A172 (cell line): ENCODE measurements at places on chromosomes 6 and 20.

DNA sequence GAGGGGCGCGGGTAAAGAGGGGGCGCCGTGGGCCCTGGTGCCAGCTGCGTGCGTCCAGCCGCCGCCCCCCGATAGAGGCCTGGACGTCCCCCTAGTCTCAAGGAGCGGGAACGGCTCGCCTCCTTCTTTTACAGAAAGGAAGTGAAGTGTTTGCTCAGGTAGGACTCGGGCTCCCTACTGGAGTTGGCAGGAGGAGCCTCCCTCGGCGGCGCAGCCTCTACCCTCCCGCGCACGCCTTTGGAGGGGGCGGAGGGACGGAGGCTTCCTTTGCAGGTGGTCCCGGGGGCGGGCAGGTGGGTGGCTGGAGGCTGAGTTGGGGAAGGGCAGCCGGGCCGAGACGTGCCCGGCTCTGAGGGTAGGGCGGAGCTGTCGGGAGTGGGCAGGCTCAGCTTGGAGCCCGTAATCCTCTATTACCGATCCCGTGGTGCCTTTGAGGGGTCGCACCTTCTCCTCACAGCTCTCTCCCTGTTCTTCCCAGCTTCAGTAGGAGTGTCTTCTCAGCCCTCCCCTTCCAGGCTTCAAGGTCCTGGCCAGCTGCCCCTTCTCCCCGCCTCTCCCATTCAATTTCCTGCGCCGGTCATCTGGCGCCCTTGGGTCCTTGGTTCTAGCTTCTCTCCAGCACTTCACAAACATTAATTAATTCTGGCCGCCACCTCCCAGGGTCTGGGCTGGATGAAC lies 728 bp downstream of the ITPR3 start:
- DNase-seq: peak; percentile 66

DNA sequence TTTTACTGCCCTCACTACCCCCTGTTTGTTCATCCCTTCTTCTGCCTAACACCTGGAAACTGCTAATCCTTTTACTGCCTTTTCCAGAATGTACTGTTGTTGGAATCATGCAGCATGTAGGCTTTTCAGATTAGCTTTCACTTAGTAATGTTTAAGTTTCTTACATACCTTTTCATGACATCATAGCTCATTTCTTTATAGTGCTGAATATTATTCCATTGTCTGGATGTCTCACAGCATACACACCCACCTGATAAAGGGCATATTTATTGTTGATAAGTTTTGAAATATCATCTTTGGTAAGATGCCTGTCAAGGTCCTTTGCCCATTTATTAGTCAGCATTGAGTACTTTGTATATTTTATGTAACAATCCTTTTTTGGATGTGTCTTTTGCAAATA lies 588.2 kb upstream of the NRSN1 start:
- no peak for DNase-seq

GRCh38 chr6:159979136-159979874 lies 10.4 kb downstream of the IGF2R start:
- peak; percentile 91 for DNase-seq

DNA sequence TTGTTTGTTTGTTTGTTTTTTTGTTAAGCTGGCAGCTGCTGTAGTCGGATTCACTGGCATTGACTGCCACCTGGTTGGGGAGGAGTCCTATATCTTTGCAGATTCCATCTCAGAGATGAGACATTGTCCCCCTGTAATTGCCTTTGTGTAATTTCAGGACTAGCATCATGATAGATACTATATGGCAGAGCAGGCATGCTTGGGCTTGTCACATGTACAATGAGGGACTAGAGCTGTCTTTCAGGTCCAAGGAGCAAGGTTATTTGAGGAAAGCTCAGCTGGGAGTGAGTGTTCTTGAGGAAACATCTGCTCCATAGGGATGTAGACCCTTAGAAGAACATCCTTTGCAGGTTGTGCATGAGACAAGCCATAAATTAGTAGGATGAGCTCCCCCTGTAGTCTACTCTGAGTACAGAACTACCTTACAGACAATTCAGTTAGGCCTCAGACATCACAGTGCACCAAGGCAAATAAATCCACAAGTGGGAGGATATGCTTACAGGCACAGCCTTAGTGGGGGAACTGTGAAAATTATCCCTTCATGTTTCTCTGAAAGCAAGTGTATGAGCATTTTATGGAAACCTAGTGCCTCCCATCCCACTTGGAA lies 62.1 kb downstream of the BMP2 start:
- no peak for DNase-seq

GRCh38 chr6:99838607-99839006 lies 155.4 kb downstream of the MCHR2 start:
- DNase-seq: no peak

GRCh38 chr6:26554697-26555504 lies 16.7 kb downstream of the HMGN4 start:
- peak; percentile 72 for DNase-seq

DNA sequence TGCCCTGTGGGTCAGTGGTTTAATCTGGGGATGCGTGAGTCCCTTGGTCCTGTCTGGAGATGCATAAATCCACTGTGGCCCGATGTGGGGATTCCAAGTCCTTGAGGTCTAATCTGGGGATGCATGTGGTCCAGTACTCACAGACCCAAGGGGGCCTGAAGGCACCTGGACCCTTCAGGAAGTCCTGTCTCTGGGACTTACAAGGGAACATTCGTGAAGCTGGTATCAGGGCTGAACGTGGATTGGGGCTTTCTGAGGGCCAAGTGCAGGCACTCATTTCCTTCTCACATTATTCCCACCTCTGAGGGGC lies 25.2 kb upstream of the GTSF1L start:
- DNase-seq: no peak

DNA sequence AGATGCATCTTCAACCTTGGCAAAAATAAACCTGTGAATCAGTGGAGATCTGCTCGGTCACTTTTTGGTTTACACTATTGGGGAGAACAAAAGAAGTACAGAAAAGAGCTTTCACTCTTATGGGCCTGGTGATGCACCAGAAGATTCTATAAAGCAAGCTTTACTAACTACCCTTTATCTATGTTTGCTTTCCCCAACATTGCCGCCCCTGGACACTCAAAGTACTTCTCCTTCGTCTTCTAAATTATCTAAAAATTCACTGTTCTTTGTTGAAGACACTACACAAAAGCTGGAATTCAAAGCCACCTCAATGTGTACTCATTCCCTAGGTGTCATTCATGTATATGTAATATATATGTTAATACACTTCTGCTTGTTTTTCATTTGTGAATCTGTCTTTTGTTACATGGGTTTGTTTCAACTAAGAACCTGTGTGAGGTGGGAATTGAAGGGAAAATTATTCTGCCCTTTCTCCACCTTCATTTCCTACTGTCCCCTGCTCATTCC lies 97.9 kb upstream of the BTN3A2 start:
- no peak for DNase-seq

DNA sequence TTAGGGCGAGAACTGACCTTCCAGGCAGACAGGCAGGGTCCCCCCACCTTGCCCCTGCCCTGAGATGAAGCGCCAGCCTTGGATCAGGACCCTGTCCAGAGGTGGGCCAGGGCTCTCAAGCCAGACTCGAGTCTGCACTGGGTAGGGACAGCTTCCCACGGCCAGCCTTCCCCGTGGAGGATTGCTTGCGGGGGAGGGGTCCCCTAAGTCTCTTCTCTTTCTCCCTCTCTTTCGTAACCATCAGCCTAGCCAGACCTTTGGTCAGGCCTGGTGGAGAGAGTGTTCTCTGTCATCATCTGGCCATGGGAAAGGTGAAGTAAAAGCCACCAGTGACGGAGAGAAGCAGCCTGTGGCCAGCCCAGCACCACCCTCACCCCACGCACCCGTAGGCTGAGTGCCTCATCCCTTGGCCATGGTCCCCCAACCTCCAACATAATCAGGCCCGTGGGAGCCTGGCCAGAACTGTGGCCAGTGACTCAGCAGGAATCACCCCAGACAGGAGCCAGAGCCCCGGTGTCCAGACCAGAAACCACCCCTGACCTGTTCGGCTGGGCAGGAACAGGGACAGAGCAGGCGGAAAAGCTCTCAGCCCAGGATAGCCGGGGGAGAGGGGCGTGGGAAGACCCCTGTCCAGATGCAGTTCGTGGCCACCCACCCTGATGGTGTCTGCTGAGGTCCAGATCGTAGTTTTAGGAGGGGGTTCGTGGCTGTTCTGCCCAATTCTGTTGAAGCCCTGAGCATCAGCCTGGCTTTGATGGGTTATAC lies 47.1 kb downstream of the SNAI1 start:
- peak; percentile 95 for DNase-seq

GRCh38 chr6:41726876-41727275 lies 8.5 kb downstream of the TFEB start:
- DNase-seq: no peak

DNA sequence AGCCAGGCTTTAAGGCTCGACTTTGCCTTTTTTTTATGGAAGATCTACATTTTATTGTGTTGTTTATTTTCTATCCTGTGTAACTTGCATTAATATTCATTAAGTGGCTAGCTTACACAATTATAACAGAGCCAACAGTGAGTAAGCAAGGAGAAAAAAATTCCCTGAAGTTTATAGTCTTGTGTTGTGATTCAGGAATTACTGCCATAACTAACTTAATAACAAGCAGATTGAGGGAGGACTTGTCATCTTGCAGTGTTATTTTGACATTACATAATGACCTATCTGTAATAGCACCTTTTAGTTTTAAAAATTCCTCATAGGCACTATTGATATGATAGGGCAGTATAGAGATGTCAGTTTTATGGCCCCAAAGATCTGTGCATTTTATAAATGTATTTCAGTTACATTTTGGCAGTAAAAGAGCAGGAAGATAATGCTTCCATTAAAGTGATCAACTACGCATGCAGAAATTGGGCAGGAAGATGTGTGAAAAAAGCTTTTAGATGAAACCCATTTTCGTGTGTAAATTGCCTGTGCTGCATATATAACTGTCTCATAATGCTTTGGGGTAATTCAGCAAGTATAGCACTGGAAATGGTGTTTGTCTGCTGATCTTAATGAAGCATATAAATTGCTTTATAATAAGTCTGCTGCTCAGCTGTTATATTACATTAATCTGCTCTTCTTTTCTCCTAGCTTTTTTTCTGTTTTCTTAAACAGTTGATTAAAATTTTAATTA lies 123.0 kb downstream of the SMAP1 start:
- no peak for DNase-seq

GRCh38 chr6:79646006-79646405 lies 14.9 kb downstream of the SH3BGRL2 start:
- no peak for DNase-seq

GRCh38 chr6:75502884-75503283 lies 9.3 kb upstream of the FILIP1 start:
- no peak for DNase-seq

- no peak for DNase-seq
These were observed 179.2 kb upstream of the BMP2 start for GRCh38 chr20:6588296-6588695.

DNA sequence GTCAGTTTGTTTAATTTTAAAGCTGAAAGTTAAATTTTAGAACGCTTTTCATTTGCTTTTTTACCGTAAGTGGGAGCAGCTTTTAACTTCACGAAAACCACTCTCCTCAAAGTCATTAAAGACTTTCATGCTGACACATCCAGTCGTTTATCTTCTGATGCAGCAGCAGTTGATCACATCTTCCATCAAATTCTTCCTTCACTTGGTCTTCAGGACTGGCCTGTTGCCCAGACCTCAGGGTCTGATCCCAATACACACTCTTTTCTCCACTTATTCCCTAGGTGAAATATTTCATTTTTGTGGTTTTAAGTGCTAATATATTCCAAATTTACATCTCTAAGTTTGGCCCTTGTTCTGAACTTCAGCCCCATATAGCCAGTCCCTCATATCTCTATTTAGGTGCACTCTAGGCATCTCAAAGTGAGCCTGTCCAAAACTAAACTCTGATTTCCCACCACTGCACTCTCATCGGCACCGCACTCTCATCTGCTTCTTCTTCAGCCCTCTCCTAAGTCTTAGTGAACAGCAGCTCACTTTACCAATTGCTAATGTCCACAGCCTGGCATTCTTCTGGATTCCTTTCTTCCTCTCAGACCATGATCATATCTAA lies 20.4 kb downstream of the AFDN start:
- peak; percentile 18 for DNase-seq

- no peak for DNase-seq
These were observed 106.9 kb upstream of the CCDC28A start for GRCh38 chr6:138666636-138667035.

DNA sequence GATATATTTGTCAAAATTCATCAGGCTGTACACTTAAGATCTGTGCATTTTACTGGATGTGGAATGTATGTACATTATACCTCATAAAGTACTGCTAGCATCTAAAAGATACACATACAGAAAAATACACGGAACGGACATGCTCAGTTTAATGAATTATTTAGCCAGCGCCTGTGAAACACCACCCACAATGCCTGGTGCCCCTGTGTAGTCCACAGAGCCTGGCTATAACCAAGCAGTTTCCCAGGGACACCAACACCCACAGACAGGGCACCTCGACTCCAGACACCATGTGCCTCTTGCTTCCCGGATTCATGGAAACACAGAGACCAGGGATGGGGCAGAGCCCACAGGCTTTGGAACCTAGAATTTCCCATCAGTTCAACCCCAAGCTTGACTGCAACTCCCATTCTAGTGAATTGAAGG lies 17.4 kb upstream of the ARMC12 start:
- DNase-seq: no peak

GRCh38 chr20:2814587-2815051 lies at the start of gene C20orf141:
TSS of gene C20orf141 (plus strand) at chr20:2814987. CDS start at chr20:2815185, 198 bp downstream.
- DNase-seq: peak; percentile 95

DNA sequence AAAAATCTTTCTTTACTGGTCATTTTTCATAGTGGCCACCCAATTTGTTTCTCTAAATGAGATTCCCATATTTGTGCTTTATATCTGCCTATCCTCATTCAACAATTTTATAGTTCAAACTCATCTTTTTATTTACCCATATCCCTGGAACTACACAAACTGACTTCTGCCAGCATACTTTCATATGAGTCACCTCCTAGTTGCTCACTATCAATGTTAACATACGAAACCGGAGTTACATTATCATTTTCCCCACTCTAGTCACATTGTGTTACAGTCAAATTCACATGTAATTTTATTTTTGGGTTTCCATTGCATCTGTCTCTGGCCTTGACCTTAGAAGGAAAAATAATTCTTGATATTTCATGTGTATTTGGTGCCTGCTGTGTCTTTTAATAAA lies 499.4 kb downstream of the MAFB start:
- DNase-seq: no peak

DNA sequence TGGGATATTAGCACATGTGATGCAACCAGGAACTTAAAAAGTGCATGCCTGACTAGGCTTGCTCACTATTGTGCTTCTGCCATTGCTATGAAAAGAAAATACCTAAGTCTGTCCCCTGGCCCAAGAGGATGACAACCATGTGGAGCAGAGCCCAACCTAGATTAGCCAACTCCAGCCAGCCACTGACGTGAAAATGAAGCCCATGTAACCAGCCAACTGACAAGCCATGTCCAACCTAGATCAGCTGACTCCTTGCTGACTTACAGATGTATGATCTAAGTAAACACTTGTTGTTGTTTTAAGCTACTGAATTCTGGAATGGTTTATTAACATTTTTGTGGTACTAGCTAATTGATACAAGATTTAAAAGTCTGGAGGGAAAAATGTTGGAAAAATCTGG lies 47.5 kb downstream of the PIGU start:
- no peak for DNase-seq
